ENCODE measurements at places on chromosomes 6 and 20. TPM values are rescaled to one million over a fixed set of nuclear protein-coding genes. Genes with fewer than 3 reads are reported as not detected.

The CALHM5 gene
- total RNA-seq: not detected

The WFDC2 gene
- total RNA-seq: 0.53 TPM

The ZNF341 gene
- total RNA-seq: 4.8 TPM

The IFT52 gene
- 13.5 TPM for total RNA-seq

The HEBP2 gene
- 14.3 TPM for total RNA-seq

The TMEM74B gene
- total RNA-seq: not detected

The SIRPB2 gene
- not detected for total RNA-seq

The IL20RA gene
- total RNA-seq: 0.05 TPM

The TRIM40 gene
- not detected for total RNA-seq

The SLC2A10 gene
- total RNA-seq: not detected

The TFAP2A gene
- 0.11 TPM for total RNA-seq

The EFHC1 gene
- total RNA-seq: 1.8 TPM

The GABRR1 gene
- total RNA-seq: not detected

The CLVS2 gene
- total RNA-seq: not detected

The TCP11 gene
- total RNA-seq: not detected

The IRAK1BP1 gene
- 2.2 TPM for total RNA-seq

All from activated T-cell treated with anti-CD3 and anti-CD28 coated beads, Interleukin-2, amount 50 U/mL, for 4 hours (primary cell).